HL-60 (cell line): ENCODE measurements at places on chromosomes 2 and 18.

DNA sequence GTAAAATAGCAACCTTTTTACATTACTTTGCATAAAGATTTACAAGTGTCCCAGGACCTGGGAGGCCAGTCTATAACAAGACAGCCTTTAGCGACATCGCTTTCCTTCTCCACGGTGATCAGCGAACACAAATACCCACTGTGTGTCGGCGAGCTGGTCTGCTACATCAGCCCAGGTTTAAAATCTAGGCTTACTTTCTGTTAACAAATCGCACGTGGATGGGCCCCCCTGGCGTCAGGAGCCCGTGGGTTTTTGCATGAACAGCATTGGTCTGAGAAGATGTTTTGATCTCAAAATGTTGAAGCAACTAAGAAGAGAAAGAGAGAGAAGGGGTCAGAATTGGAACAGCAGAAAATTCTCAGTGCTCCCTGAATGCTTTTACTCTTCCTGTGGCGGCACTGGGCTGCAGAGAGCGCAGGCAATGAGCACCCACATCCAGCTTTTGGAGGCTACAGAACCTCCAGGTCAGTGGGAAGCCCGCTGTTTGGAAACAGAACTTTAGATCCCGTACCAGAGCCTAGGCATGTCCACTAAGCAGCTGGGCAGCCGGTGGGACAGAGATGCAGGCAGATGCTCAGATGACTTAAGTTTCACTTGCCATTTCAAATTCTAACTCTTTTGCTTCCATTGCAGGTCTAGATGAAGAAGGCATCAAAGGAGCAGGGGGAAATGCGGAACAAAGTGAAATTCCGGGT is 32.9 kb downstream of the CYP27C1 start:
- DNase-seq: no peak

- DNase-seq: no peak
Observed at GRCh38 chr18:75087119-75088020, 121.6 kb downstream of the PTGR3 start.

DNA sequence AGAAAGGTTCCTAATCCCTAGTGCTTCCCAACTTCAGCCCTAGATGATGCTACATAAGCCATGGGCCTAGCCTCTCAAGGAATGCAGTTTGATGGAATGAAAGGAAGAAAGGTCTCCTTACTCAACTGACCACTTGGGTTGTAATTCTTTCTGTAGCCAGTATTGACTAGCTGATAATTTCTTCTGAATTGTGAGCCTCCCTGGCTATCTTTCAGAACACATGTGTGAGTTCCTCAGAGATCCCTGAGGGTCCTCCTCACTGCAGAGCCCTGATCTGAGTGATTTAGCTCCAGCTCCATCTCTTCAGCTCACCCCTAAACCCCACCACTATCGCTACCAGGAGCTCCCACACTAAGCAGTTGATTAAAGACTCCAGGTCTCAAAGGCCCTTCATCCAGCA is 31.5 kb downstream of the CFAP210 start:
- no peak for DNase-seq

DNA sequence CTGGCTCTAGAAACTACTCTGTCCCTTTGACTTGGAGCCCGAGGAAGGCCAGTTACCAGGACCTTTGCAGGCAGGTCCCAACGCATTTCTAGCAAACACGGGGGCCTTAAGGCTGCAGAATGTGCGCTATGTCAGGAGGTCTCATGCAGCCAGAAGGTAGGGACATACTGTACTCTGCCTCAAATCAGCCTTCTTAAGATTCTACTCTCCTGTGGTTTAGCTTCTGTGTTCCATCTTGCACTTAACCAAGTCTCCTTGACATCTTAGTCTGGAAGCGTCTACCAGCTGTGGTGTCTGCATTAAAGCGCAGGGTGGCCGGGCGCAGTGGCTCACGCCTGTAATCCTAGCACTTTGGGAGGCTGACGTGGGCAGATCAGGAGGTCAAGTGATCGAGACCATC is 65.5 kb downstream of the STEAP3 start:
- DNase-seq: no peak

- DNase-seq: no peak
Observed at GRCh38 chr2:28276076-28276618, 116.5 kb upstream of the FOSL2 start.

GRCh38 chr18:26456070-26456491 is 92.3 kb downstream of the KCTD1 start:
- DNase-seq: no peak

DNA sequence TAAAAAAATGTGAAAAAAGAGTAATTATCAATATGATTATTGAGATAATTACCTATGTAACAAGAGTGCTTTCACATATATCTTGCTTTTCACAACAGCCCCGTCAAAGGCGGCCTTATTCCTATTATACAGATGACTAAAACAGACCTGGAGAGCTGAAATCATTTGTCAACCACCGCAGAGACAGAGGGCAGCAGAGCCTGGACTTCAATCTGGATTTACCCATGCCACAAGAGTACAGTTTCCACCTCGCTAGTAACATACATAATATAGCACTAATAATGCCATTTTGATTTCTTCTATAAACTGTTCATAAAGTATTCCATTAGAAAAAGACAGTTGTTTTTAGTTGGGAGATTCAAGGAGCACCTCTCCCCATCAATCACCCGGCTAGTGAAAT is 121.8 kb downstream of the EPB41L3 start:
- DNase-seq: no peak

DNA sequence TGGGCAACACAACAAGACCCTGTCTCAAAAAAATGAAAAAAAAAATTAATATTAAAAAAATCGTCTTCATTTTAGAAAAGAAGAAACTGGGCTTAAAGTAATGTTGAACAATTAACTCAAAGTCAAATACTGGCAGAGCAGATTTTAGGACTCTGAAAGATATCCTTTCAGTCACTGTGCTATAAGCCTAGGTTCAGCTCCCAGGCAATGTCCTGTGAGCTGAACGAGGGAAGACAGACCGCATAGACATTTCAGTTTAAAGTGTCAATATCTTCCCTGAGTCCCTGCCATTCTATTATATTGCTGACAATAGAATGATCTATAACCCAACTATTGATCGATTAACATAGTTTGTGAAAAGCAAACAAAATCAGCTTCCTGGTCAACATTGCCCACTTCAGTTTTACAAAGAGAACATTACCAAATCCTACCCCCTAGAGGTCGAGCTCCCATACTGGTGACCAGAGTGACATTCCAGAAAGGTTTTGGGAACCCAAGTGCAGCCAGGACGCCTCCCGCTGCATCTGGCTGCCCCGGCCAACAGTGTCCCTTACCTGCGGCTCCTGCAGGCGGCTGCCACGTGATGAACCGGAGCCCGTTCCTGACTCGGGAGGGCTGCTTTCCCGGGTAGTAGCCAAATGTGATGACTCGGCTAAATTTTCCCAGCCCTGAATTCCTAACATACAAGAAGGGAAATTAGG is 639 bp downstream of the MRO start:
- no peak for DNase-seq

GRCh38 chr18:27887287-27887686 is 289.6 kb downstream of the CDH2 start:
- no peak for DNase-seq

GRCh38 chr2:10045561-10046355 is 2.4 kb downstream of the KLF11 start:
- DNase-seq: no peak

DNA sequence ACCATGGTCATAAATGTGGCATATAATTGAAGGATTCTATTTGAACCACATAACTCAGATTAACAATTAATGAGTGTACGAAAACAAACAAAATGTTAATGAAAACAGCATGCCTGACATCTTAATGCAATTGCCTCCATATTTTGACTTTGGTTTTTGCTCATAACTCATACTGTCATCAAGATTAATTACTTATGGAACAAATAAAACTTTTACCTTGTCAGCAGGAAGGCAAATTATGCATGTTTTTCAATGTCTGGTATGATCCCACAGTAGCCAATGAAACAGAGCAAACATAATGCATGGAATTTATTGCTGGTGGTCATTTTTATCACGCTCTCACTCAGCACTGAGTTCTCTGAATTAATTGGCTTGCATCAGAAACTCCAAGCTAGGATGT is 5.1 kb downstream of the PLEKHM3 start:
- no peak for DNase-seq

DNA sequence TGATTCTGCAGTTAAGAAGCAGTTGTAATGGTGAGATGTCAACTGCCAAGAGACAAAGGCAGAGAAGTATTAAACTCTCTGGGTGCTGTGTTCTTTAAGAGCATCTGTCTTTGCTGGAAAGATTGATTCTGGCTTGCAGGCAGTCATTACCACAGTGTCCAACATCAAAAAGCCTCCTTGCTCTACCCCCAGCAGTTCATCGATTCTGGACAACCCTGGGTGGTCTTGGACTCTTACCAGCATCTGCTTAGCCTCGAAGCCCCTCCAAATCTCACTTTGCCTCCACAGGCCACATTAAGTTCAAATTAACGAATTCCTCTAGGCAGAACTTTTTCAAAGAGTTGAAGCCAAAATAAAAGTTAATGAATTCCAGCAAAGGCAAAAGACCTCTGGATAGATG is 1061.4 kb downstream of the TSN start:
- no peak for DNase-seq

DNA sequence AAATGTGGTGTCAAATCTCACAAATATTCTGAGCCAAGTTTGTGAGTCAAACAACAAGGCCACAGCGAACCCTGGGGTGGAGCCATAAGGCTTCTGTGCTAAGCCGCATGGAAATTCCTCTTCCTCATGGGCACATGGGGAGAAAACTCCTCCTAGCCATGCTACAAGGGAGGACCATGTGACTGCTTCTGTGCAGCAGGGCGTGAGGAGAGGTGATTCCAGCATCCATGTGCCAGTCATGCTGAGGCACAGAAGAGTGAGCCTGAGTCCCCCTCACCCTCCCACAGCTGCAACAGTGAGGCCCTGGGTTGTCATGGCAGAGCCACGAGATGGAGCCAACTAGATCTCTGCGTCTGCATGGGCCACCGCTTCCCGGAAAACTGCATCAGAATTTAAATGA is 488.8 kb upstream of the RAB6C start:
- no peak for DNase-seq

DNA sequence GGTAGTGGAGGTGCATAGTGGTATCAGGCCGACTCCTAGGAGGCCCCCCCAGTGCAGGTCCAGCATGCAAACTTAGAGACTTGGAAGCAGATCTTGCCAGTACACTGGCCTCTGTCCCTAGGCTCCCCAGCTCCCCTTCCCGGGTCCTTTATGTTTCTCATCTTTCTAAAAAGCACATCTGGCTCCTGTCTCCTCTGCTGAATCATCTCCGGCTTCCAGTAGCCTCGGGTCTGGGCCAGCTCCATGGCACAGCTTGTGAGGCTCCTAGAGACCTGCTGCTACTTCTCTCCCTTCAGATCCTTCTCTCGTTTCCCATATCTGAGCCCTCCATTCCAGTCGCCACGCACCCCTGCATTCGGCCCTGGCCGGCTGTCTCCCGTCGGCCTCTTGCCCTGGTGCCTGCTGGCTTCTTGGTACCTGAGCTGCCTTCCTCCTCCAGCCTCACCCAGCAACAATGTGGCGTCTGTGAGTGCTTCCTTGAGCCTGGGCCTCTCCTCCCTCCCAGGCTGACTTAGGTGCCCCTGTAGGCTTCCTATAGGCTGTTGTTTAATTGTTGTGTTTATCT is 6.6 kb downstream of the TRAF3IP1 start:
- no peak for DNase-seq

DNA sequence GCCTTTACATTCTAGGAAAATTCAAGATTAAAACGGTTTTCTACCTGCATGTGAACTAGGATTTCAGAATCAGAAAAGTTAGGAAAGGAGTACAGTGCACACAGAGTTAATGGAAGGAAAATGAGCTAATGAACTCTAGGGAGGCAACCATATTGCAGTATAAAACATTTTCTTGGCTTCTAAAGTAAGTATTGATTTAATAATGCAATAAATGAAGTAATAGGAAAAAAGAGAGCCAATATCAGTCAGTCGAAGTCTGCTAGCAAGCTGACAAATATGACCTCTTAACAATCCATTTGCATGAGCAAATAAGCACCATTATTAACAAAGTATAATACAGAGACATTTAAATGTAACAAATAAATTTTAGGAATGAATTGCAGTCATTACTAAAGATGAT is 80.2 kb upstream of the COL3A1 start:
- no peak for DNase-seq

DNA sequence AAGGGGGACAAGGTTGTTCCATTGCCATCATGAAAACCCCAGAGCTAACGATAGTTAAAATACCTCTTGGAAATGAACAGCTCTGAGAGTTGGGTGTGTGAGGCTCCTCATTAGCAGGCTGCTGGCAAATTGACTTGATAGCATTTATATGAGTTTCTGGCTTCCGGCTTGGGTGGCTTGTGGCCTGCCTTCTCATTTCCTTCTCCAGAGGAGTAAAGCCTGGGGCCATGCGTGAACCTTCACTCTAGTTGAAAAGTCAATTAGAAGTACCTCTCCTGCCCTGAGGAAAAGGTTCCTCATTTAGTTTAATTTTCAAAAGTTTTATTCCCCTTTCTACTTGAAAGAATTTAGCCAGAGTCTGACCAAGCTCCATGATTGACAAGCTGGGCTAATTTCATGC is 67.1 kb downstream of the MGAT5 start:
- no peak for DNase-seq

DNA sequence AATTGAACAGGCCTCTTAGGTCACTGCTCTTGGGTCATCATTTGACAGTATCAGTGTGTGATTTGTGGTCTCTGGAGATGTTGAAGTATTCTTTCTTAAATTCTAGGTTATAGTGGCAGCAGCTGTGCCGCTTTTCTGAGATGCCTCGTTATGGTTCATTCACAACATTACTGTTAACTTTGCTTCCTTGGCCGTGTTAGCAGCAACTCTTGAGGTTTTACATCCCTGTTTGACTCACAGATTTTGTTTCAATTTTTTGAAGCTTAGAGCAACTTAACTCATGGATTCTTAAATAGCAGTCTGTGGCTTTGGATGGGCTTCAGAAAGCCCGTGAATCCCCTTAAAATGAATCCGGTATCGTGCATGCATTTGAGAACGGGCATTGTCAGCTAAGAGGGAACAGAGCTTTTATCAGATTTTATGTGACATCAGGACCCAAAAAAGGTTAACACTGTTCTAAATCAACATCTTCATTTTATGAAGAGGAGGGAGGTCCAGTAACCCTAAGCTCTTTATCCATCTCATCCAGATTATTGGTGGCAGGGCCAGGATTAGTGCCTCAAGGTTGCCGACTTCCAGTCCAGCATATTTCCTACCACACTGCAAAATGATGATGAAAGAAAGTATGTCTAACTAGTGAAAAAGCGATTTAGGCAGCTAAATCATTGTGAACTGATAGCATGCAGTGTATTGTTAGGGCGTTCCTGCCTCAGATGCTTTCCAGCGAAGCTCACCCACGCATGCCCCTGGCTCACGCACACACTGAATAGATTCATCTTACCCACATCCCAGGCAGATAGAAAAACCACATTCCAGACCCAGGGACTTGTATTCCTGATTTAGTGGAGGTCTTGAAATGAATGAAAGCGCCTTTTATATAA is 5.1 kb downstream of the TRIB2 start:
- DNase-seq: no peak

GRCh38 chr18:73752965-73753364 is 394.7 kb downstream of the FBXO15 start:
- DNase-seq: no peak
